ENCODE measurements at places on chromosomes 2 and 18. TPM values are rescaled to one million over a fixed set of nuclear protein-coding genes. Genes with fewer than 3 reads are reported as not detected.

DNA sequence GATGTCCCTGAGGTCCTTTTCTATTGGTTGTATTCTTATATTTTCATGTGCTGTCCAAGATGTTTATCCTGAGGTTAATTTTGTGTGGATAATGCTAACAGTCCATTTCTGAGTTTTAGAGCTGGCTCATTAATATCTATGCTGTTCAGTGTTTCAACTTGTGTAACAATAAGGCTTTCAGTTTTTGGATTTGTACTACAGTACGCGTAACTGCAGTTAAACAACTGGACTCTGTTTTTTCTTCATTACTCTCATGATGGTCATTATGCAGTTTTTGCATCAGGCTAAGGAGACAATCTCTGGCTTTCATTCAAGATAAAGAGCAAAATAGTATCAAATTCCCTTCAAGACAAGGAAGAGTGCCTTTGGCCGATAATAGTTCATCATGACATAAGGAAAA lies 1364.8 kb downstream of the DPP10 start:
- no peak for DNase-seq

GRCh38 chr2:80059447-80059846 lies 245.1 kb downstream of the LRRTM1 start:
- no peak for DNase-seq

DNA sequence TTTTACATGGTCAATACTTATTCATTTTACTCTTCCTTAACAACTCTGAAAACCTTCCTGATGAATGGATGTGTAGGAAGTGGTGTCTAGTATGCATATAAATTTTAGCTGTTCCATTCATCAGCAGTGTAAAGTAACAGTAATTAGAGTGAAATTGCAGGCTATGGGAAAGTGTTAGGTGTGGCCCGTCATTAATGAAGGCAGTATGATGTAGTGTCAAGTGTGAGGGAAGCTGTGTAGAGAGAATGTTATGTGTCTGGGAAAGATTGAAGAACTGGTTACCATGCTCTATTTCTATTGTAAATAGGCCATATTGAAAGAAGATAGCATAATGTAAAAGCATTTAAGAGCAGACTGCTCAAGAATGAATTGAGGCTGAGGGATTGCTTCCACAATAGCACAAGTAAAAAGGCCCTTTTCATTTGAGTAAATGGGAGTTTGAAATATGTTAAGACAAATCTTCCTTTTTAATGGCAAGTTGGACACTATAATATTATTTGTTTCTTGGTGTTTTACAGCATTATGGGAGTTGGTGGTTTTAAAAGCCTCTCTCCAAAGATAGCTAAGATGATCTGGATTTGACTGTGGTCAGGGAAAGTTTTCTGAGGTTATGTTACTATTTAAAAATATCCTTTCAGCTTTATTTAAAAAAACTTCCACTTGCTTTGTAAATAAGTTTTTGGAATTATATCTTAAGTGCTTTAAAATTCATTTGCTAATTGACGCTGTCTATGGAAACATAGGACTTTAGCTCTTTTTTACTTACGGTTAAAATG lies 401.0 kb upstream of the ZEB2 start:
- DNase-seq, result no peak

DNA sequence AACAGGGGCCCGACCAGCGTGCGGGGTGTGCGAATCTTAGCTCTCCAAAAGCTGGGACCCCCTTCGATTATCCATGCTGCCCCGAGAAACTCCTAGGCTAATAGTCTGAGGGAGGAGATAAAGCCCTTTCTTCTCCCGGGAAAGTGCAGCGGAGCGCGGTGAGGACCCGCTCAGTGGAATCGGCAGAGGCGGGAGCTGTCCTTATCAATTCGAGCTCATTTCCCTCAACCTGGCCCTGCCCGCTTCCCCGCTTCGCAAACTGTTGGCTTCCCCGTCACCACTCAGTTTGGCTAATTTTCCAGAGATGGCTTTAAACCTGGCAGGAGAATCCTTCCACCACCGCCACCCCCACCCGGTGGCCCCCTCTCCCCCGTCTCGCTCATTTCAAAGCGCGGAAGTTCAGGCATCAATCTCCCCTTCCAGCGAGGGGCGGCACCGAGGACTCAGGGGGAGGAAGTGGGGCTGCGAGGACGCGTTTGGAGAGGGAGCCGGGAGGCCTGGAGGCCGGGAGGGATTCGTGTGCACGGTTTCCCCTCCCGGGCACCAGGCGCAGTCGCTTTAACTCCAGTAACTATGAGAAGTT lies 1.6 kb downstream of the KLHL14 start:
- DNase-seq, result peak; percentile 81

GRCh38 chr2:153047220-153047619 lies 328.8 kb downstream of the ARL6IP6 start:
- no peak for DNase-seq

DNA sequence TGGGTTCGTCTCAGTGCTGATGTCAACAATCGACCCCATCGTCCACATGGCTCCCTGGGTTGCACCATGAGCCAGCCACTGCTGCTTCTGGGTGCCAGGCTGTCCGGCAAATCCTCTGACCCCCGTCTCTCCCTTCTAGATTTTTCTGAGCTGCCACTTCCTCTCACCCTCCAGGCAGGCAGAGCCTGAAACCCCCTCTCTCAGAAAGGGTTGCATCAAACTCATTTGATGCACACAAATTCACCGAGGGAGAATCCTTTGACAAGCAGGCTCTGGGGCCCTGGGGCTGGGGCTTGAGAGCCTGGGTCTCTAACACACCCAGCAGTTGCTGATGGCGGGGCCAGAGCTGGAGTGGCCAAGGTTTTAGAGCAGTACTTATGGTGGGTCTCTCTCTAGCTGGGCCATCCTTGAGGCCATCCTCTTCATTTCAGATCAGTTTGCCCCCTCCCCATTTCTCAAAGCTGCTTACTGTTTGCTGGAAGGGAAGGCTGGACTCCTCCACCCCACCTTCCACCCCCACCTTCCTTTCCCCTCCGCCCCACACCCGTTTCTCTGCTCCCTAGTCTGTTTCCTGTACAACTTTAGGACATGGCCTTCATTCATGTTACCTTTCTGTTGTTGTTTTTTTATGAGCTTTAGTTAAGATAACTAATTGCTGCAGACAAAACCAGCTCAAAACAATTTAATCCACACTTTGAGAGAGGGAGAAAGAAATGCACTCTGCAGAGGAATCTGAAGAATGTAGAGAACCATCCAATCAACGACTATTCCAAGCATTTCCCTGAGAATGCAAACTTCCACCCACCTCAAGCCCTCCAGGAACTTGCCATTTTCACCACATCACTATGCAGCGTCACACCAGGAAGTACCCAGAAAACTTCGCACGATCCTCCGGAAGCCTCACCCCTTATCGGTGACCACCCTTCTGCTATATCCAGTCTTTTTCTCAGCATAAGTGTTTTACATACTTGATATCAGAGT lies 69.5 kb downstream of the ARL4C start:
- peak; percentile 87 for DNase-seq

DNA sequence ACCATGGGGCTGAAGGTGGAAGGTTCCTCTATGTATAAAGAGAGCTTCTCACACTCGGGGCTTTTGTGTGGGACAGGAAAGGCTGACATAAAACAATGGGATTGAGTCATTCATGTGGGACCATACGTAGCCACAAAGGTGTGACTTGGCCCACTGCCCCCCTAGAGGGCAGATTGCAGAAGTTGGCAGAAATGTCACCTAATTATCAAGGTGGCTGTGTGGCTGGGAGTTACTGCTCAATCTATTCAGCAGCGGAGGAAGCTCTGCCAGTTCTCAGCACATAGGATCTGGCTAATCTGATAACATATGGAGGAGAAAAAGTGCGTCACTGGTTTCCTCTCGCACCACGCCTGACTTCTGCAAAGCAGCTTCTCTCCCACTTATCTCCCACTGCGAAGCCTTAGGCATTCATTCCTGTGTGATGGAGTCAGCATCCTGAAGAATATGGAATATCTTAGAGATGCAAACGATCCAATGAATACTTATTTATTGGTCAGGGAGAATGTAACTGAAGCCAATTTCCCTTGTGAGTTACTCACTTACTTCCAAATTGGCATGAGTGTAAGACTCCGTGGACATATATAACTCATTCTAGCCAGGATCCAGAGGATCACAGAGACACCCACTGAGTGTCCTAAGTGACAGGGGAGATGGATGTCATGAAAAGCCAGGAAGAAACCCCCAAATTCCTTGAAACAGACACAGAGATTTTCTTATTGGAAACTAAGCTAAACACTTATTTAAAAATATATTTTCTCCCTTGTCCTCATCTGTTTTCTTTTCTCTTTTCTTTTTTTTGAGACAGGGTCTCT lies 344.8 kb downstream of the TGIF1 start:
- DNase-seq, result peak; percentile 81

GRCh38 chr18:10274301-10274700 lies 180.1 kb upstream of the APCDD1 start:
- no peak for DNase-seq

- DNase-seq, result no peak
These were observed 66.9 kb downstream of the STK25 start for GRCh38 chr2:241441492-241441891.

DNA sequence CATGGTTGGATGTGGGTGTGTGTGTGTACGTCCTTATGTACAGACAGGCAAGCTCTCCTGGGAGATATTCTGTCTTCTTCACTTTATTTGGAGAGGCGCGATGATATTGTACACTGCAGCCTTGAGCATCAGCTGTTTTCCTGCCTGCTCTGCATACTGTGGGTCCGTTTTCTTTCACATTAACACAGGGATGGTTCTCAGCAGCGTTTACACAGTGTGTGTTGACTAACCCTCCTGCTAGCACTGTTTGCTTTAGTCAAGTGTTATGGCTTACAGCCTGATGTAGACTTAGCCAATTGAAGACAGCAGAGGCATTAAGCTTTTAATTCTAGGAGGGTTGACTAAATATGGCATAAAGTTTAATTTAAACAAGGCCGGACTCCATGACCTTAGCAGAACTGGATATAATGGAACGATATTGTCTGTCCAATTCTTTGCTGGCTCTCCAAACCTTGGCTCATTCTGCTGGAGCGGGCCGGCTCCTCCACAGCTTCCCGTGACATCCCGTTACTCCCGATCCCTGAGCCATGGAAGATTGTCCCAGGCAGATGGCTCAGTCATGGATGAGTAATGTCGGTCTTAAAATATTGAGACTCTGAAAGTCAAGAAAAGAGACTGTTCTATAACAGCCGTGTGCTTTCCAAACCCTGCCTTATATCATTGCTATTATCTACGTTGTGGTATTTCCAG lies 134.7 kb downstream of the TPGS2 start:
- DNase-seq, result no peak

DNA sequence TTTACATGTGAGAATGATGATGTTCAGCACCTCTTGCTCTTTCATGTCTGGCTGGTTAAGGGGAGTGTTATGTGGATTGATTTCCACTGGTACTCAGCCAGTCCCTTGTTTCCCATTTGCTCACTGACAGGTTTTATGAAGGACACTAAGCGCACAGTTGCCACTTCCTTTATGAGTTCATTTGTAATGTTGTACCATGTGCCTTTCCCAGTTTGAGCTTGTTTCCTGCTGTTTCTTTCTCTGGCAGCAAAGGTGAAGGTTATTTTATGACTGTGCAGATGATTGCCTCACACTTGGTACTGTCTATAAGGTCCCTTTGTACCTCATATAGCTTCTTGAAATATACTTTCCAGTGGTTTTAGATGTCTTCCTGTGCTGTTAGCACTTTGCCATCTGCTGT lies 1700.5 kb upstream of the TMEFF2 start:
- DNase-seq, result no peak

- DNase-seq, result no peak
These were observed 103.1 kb upstream of the MGAT5 start for GRCh38 chr2:134150760-134151159.

DNA sequence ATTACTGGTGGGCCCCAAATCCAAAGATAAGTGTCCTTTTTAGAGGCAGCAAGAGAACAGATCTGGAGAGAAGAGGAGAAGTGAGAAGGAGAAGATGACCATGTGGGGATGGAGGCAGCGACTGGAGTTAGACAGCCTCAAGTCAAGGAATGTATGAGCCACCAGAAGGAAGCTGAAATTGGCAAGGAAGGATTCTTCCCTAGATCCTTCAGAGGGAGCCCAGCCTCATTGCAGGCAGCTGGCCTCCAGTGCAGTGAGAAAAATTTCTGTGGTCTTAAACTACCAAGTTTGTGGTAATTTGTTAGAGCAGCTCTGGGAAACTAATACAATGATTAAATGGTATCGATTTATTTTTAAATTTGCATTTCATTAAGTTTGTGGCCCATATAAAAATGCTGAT lies 167.9 kb downstream of the NCKAP5 start:
- no peak for DNase-seq

DNA sequence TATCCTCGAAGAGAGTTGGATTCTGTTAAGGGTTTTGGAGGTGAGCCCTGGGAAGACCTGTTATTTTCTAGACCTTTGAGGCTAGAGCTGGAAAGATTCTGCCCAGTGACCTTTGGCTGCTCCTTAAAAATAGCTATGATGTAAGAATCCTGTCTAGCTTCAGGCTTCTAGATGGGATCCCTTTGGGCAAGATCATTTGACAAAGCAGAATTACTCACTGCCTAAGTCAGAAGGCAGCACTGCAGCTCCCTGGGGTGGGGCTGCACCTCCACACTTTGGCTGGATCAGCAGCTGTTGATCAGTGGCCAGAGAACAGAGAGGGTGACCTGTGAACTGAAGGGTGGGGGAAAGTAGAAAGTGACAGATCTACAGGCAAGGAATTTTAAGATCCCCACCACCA lies 103.8 kb downstream of the ASAP2 start:
- DNase-seq, result no peak

GRCh38 chr2:85673716-85674375 lies 5.8 kb upstream of the SFTPB start:
- no peak for DNase-seq

DNA sequence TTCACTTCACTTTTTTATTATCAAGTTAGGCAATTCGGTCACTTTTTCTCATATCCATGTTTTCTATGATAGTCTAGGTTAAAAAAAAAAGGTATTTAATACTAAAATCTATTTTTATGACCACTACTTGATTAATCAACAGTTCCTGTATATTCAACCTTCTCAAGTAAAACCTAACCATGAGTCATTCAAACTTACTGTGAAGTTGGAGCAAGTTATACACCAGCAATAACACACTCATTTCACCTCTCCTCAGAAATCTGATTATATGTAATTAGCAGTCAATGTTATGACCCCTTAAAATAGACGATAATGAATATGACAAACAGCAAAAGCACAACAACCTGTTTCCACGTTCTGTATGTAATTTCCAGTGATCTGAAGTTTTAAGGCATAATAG lies 35.0 kb upstream of the ADAM17 start:
- DNase-seq, result no peak

DNA sequence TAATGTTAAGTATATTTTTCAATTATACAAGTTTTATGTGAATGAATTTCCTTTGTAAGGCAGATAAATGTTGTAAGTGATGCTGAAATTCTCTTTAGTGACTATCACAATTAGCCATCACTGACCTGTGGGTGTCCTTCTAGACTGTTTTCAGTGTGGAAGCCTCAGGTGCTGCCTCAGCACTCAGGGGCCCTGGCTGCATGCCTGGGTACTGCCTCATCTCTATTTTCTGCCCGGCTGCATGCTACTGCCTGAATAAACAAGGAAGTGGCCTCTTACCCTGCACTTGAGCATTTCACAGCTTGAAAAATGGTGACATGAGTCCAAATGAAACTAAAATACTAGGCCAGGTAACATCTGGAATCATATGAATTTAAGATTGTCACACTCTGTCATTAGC lies 787.6 kb upstream of the SALL3 start:
- DNase-seq, result peak; percentile 80

GRCh38 chr2:68134554-68134953 lies 23.1 kb upstream of the PNO1 start:
- DNase-seq, result peak; percentile 59

The PDE6D gene
- total RNA-seq, result 24.7 TPM

The MFSD2B gene
- 0.99 TPM for total RNA-seq

The RGPD4 gene
- 0.07 TPM for total RNA-seq

The POTEJ gene
- total RNA-seq, result not detected

The ANKRD62 gene
- total RNA-seq, result not detected

The UNC80 gene
- total RNA-seq, result 0.55 TPM

The FAM210A gene
- total RNA-seq, result 28.1 TPM

The CDKL4 gene
- total RNA-seq, result not detected

All from endodermal cell (in vitro differentiated cells).